ENCODE measurements at places on chromosomes 1 and 21.

DNA sequence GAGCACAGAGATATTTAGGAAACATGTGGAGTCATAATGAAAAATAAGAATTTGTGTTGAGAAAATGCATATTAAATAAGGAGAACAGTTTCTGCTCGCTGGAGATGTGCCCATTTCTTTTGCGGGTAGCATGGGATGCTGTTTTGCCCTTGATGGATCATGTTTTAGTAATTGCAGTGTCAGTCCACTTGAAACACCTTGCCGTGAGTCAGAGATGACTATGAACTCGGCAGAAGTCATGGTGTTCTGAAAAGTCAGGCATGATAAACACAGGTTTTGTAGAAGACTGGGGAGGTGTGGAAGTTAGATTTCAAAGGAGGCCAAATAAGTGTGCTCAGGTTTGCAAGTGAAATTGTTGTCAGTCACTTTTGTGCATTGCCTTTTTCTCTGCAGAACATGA is 315.0 kb upstream of the LRRC7 start:
- no peaks in the 10 kb centered on the region for H3K27me3 ChIP-seq
- no peak overlapping the region for H3K27ac ChIP-seq
- no peak for DNase-seq

GRCh38 chr1:204598319-204598969 is 82.2 kb downstream of the MDM4 start:
- no peaks in the 10 kb centered on the region for H3K4me1 ChIP-seq
- H3K36me3 ChIP-seq, result peaks cover 33% of the 10 kb centered on the region
- H3K4me3 ChIP-seq, result no peak overlapping the region
- no peak overlapping the region for H3K27ac ChIP-seq
- DNase-seq, result no peak

GRCh38 chr1:214220891-214221290 is 60.1 kb upstream of the SMYD2 start:
- H3K36me3 ChIP-seq, result no peaks in the 10 kb centered on the region
- no peaks in the 10 kb centered on the region for H3K4me1 ChIP-seq
- H3K4me3 ChIP-seq, result no peak overlapping the region
- no peak for DNase-seq
- H3K27me3 ChIP-seq, result peaks cover 16% of the 10 kb centered on the region
- no peak overlapping the region for H3K27ac ChIP-seq

DNA sequence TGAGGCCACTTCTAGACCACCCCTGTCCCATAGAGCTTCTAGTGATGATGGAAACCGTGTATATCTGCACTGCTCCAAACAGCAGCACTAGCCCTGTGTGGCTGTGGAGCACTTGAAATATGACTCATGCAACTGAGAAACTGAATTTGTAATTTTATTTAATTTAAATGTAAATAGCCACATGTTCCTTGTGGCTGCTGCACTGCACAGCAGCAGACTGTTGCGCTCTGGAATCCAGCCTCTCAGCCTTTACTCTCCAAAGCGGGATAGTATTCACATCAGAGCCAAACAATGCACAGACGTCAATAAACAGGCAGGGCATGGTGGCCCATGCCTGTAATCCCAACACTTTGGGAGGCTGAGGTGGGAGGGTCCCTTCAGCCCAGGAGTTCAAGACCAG is 12.0 kb downstream of the CAPN2 start:
- no peak overlapping the region for H3K4me3 ChIP-seq
- H3K27me3 ChIP-seq, result no peaks in the 10 kb centered on the region
- H3K36me3 ChIP-seq, result peaks cover 57% of the 10 kb centered on the region
- H3K27ac ChIP-seq, result peak overlapping the region; percentile 66
- DNase-seq, result no peak
- H3K4me1 ChIP-seq, result peaks cover 35% of the 10 kb centered on the region

DNA sequence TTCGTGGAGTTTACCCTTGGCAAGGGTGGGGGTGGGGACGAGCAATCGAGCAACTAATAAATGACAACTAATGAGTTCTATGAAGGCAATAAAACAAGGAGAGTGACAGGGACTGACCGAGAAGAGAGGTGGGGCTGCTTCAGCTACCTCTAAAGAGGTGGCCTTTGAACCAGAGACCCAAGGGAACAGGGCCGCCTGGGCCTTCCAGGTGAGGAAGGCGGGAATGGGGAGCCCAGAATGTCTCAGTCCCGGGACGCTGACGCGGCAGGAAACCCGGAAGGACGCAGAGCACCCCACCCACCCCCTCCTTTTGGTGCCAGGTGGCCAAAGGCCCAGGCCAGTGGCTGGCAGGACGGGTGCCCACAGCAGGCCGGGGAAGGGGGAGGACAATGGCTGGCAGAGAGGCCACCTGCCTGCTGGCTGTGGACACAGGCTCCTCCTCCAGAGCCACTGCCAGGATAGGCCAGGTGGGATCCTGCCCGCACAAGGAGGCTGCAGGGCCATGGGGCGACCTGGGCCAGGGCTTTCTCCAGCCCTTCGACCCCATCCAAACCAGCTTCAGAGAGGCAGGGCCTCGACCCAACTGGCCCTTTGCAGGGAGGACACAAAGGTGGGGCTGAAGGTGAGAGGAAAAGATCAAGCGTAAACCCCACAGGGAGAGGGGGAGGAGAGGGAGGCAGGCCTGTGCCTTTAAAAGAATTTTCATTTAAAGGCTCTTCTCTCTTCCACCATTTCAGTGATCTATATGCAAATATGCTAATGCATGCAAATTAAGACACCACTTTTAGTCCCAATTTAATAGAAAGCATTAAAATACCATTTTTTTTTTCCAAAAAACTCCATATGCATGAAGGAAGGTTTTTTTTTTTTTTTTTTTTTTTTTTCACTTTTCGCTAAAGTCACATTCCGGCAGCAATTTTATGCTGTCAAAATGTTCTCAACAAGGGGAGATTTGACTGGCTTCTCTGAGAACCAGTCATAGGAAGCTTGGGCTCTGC is 58.1 kb downstream of the CASZ1 start:
- H3K27me3 ChIP-seq, result peaks cover 2% of the 10 kb centered on the region
- no peaks in the 10 kb centered on the region for H3K4me1 ChIP-seq
- no peak overlapping the region for H3K27ac ChIP-seq
- no peaks in the 10 kb centered on the region for H3K36me3 ChIP-seq

GRCh38 chr1:227768125-227768439 is 32.8 kb downstream of the SNAP47 start:
- no peak overlapping the region for H3K4me3 ChIP-seq
- H3K4me1 ChIP-seq, result peaks cover 36% of the 10 kb centered on the region

DNA sequence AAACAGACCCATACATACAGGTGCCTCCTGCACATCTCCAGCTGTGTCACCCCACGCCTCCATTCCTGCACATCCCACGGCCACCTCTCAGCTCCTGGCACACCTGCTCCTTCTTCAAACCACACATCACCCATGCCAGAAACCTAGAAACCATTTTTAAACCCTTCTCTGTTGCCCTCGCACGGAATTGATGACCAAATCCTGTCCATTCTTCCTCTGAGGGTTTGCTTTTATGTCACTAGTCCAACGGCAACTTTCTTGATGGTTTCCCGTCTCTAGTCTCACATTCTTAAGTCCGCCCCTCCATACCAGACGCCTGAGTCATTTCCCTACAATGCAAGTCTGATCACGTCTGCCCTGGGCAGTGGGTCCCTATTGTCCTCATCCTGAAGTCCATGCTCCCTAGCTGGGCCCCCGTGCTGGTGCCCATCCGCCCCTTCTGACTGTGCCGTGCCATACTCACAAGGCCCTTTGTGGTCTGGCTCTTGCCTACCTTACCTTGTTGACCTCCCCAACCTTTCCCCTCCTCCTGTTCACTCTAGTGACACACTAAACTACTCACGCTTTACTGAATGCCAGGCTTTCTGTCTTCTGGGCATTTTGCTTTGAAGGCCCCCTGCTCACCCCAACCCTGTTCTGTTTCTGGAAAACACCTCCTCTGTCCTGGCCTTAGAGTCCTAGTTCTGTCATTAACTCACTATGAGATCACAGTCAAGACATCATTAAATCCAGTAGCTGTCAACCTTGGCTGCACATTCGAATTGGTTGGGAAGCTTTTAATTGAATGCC is 17.6 kb downstream of the SLC2A1 start:
- DNase-seq, result no peak
- peak overlapping the region; percentile 93 for H3K27ac ChIP-seq
- H3K27me3 ChIP-seq, result no peaks in the 10 kb centered on the region
- H3K36me3 ChIP-seq, result peaks cover 70% of the 10 kb centered on the region

DNA sequence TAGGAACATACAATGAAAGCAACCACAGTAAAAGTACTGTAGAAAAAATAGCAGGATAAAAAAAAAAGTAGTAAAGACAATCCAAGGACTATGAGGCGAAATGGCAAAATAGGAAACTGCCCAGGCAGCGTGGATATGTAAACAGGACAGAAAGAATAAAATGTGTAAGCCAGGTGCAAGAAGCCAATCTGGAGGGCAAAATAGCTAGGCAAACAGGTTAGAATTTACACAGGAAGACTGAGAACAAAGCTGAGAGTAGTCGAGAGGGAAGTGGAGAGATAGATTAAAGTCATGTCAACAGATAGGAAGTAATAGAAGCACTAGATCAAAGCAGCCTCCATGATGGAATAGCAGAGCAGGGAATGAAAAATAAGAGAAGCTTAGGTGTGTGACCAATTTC is 124.2 kb upstream of the B3GALT2 start:
- no peaks in the 10 kb centered on the region for H3K27me3 ChIP-seq
- no peak overlapping the region for H3K4me3 ChIP-seq
- peaks cover 17% of the 10 kb centered on the region for H3K4me1 ChIP-seq
- H3K36me3 ChIP-seq, result no peaks in the 10 kb centered on the region

DNA sequence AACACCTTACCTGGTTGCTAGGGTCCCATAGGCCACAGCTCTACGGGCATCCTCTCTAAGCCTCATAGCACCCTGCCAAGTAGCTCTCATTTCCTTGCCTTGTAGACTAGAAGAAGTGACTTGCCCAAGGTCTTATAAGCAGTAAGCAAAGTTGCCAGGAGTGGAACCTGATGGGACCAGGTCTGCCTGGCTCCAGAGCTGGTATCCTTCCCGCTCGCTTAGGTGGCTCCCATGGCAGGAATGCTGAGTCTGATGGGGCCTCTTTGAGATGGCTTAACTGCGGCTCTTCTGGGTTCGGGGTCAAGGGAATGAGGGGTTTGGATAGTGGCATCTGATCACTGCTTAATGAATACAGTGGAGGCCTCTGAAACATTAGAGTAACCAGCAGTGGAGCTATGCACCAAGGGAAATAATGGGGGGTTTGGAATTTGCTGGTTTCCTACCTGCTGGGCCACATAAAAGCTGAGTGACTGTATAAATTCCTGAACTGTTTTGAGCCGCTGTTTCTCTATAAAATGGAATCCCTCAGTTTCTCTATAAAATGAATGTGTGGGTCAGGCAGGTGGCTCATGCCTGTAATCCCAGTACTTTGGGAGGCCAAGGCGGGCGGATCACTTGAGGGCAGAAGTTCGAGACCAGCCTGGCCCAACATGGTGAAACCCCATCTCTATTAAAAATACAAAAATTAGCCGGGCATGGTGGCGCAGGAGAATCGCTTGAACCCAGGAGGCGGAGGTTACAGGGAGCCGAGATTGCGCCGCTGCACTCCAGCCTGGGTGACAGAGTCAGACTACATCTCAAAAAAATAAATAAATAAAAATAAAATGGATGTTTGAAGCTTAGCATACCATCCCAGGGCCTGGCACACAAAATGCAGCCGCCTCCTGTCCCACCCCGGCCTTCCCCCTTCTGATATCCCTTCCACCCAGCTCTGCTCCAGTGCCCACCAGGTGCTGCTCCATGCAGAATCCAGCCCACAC is 12.4 kb downstream of the FAM151A start:
- peaks cover 4% of the 10 kb centered on the region for H3K4me1 ChIP-seq
- no peak for DNase-seq
- H3K27ac ChIP-seq, result no peak overlapping the region

- H3K4me3 ChIP-seq, result no peak overlapping the region
- peaks cover 13% of the 10 kb centered on the region for H3K4me1 ChIP-seq
- H3K36me3 ChIP-seq, result no peaks in the 10 kb centered on the region
- H3K27ac ChIP-seq, result no peak overlapping the region
- DNase-seq, result no peak
- peaks cover 10% of the 10 kb centered on the region for H3K27me3 ChIP-seq
Observed at GRCh38 chr1:209808059-209808581, 2.2 kb upstream of the IRF6 start.

- no peak for DNase-seq
- H3K27me3 ChIP-seq, result peaks cover 17% of the 10 kb centered on the region
- H3K27ac ChIP-seq, result no peak overlapping the region
- no peaks in the 10 kb centered on the region for H3K36me3 ChIP-seq
- H3K4me1 ChIP-seq, result no peaks in the 10 kb centered on the region
- no peak overlapping the region for H3K4me3 ChIP-seq
Observed at GRCh38 chr1:153430561-153430960, 14.2 kb downstream of the S100A7A start.

GRCh38 chr1:180579961-180580611 is 21.3 kb downstream of the OVAAL start:
- peaks cover 1% of the 10 kb centered on the region for H3K4me1 ChIP-seq
- no peaks in the 10 kb centered on the region for H3K36me3 ChIP-seq
- H3K27ac ChIP-seq, result no peak overlapping the region

DNA sequence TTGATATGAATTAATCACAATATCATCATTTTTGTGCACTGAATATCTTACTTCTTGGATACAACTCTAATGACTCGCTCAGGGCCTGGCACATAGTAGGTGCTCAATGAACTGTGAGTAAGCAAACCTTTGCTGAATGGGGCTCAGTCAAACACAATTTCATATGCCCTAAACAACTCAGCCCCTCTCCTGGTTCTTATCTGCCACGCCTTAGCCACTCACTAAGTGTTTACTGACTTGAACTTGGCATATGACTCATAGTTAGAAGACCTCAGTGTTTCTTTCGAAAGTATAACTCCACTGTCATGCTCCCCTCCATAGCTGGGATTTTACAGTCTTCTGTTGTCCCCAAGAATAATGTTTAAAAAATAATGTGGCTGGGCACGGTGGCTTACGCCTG is 4.8 kb upstream of the IFNLR1 start:
- H3K4me1 ChIP-seq, result peaks cover 35% of the 10 kb centered on the region
- no peak overlapping the region for H3K4me3 ChIP-seq
- no peaks in the 10 kb centered on the region for H3K27me3 ChIP-seq
- H3K27ac ChIP-seq, result no peak overlapping the region
- no peak for DNase-seq
- no peaks in the 10 kb centered on the region for H3K36me3 ChIP-seq

- H3K27me3 ChIP-seq, result peaks cover 14% of the 10 kb centered on the region
- no peak for DNase-seq
- H3K36me3 ChIP-seq, result no peaks in the 10 kb centered on the region
- H3K4me3 ChIP-seq, result no peak overlapping the region
- no peaks in the 10 kb centered on the region for H3K4me1 ChIP-seq
Observed at GRCh38 chr1:14372526-14372925, 226.0 kb upstream of the KAZN start.

DNA sequence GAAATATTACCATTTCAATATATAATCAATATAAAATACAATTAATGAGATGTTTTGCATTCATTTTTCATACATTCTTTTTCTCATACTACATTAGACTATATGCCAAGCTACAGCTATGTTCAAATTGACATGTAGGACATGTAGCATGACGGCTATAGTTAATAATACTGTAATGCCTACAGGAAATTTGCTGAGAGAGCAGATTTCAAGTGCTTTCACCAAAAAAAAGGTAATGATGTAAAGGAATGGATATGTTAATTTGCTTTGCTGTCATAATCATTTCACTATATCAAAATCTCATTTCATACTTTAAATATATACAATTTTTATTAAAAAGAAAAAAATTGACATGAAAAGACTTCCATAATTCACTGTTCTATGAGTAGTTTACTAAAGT is 215.1 kb downstream of the KCNH1 start:
- no peak overlapping the region for H3K4me3 ChIP-seq
- peaks cover 3% of the 10 kb centered on the region for H3K27me3 ChIP-seq
- no peak overlapping the region for H3K27ac ChIP-seq
- DNase-seq, result no peak
- H3K36me3 ChIP-seq, result no peaks in the 10 kb centered on the region
- H3K4me1 ChIP-seq, result no peaks in the 10 kb centered on the region
